ENCODE measurements at places on chromosomes 2 and 18.

GRCh38 chr2:119005051-119005450 lies 63.1 kb downstream of the MARCO start:
- no peak for DNase-seq

DNA sequence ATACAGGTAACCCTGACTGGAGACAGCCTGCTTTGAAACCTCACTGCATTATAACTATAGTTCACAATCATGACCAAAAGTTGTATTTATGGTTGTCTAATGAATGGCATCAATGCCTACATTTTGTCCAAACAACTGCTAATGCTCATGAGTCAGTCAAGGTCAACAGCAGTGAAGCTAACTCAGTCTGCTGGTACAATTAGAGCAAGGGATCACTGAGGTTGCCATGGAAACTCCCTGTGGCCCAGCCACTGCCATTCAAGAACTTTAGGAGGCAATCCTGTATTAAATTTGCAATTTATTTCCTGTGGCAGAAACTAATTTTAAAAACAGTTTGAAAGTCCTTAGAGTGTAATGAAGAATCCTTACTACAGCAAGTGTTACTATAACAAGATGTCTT lies 185.1 kb upstream of the SMAD7 start:
- DNase-seq = no peak

DNA sequence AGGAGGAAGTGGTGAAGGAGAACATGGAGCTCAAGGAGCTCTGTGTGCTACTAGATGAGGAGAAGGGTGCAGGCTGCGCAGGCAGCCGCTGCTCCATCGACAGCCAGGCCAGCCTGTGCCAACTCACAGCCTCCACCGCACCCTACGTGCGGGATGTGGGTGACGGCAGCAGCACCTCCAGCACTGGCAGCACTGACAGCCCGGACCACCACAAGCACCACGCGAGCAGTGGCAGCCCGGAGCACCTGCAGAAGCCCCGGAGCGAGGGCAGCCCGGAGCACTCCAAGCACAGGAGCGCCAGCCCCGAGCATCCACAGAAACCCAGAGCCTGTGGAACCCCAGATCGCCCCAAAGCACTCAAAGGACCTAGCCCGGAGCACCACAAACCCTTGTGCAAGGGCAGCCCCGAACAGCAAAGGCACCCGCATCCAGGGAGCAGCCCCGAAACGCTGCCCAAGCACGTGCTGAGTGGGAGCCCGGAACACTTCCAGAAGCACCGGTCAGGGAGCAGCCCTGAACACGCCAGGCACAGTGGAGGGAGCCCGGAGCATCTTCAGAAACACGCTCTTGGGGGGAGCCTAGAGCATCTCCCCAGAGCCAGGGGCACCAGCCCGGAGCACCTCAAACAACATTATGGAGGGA lies 9.0 kb downstream of the CCDC85A start:
- no peak for DNase-seq

- no peak for DNase-seq
These were observed 338.0 kb downstream of the NYAP2 start for GRCh38 chr2:225737556-225737955.

DNA sequence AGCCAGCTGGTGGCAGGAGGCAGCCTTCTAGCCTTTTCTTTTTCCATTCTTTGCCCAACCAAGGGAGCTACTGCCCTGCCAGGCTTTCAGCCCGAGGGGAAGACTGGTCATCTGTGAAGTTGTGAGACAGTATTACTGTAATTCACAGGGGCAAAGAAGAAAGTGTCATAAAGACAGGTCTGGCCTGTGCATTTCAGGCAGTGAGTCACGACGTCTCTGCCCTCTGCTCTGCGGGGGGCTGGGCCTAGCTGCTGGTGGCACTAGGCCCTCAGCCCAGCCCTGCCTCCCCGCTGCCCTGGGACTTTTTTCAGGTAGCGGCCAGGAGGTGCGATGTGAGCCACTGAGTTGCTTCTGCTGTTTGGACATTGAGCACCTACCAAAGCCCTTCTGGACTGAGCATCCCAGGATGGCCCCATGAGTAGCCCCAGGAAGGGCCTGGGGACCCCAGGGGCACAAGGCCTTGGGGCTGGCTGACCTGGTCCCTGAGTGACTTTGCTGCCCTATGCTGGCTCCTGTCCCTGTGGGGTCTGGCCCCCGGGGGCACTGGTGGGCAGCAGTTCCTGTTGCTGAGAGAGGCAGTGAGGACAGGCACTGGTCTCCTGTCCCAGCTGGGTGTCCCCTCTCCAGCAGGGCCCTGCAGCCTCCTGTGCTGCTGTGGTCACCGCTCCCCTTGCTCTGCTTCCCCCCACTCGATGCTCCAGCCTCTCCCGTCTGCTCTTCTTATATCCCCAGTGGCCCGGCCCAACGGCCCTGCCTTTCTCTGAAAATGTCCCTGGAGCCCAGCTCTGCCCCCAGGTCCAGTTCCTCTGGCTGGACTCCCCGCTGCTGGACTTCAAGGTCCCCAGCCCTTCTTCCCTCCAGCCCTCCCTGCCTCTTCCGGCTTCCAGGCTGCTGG lies 7.0 kb downstream of the INHBB start:
- no peak for DNase-seq

DNA sequence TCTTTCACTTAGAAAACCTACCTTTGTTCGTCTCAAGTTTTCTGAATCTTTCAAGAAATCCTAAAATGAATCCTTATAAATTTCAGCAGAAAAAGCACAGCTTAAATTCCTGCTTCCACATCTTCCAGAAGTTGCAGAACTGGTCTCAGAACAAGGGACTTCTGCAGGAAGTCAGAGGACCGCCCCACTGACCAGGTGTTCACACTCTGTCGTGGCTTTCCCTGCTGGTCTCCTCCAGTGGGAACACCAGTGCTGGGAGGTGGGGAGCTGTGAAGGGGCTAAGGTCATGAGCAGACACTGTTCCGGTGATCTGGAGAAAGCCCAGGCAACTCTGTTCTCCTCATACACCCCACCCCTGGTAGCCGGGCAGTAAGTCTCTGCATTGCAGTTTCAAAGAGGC lies 3.5 kb downstream of the FAM110C start:
- no peak for DNase-seq

- DNase-seq = no peak
These were observed 111.5 kb upstream of the COPS8 start for GRCh38 chr2:236974148-236974547.

- DNase-seq = no peak
These were observed 28.6 kb upstream of the IL1R2 start for GRCh38 chr2:101963198-101963597.

- no peak for DNase-seq
These were observed 143.5 kb downstream of the PKP4 start for GRCh38 chr2:158600155-158600802.

GRCh38 chr2:174145827-174146226 lies 102.5 kb downstream of the OLA1 start:
- DNase-seq = no peak

GRCh38 chr2:71341645-71342044 lies 10.1 kb downstream of the ZNF638 start:
- DNase-seq = no peak

DNA sequence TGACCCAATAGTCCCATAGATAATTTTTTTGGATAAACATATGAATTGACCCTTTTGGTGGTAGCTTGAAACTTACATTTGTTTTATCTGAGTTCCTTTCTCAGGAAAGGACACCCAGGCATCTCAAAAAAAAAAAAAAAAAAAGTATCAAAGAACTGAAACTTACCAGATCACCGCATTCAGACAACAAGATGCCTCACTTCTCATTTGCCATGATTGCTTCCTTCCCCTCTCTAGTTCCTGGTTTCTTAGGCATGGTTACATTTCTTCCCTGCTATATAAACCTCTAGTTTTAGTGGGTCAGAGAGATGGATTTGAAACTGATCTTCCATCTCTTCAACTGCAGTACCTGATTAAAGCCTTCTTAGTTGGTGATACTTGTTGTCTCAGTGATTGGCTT lies 240.1 kb downstream of the ACKR3 start:
- no peak for DNase-seq

DNA sequence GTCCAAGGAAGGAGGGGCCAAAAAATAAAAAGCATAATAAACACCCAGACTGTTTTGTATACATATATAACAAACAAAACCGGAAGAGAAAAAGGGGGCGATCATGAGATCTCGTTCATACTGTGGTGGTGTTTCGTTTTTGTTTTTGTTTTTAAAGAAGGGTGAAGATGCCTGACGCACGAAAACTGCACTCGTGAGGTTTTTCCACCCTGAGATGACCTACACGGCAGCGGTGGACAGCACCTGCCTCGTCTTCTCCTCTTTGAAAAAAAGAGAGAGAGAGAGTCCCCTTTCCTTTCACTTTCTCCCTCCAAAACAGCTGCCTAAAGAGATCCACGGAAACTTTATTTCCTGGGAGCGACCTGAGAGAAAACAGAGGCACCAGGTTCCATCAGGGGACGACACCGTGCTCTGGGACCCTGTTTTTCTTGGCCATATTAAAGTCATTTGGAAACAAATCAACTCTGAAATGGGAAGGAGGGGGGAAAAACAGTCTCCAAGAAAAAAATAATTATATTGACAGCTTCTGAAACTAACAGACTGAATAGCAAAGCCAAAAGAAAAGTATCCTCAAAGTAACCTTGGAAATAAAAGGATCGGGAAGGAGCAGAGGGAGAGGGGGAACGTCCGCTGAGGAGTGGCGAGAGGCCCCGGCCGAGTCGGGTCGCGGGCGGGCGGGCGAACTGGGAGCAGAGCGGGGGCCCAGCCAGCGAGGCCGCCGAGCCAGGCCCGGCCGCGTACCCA lies 3.5 kb downstream of the POU3F3 start:
- DNase-seq = no peak

DNA sequence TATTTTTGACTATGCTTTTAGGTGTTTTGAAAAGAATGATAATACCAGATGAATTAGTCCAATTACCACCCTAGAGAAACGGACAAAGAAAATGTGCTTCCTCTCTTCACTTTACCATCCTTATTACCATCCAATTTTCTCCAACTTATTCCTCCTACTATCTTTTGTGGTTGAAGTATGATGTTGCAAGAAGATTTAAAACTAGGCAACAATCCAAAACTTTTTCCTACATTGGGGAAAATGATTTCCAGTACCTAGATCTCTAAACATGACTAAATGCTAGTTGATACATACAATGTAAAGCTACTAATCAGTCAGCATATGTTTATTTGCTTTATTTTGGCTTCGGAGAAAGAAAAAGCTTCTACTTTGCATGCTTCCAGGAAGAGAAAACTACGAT lies 355.0 kb upstream of the LYPD1 start:
- no peak for DNase-seq

DNA sequence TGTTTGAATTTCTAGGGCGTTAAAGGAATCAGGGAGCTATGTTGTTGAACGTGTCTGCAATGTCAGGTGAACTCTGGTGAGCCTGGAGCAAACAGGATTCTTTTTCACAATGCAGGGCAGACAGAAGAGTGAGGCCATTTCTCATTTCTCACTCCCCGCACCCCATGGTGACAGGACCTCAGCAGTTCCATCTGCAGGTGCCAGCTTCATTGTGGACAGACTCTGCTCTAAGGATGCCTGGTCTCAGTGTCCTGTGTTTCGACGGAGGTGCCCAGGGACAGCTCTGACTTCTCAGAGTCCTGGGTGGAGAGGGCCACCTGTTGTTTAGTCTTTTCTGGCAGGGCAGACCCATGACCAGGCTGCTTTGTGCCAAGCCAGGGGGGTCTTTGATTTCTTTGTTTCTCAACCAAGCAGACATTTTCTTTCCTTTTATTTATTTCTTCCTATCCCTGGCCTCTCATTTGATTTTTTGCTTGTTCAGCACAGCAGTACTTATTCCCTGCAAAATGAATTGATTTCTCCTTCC lies 201.5 kb downstream of the RNF144A start:
- DNase-seq = no peak

DNA sequence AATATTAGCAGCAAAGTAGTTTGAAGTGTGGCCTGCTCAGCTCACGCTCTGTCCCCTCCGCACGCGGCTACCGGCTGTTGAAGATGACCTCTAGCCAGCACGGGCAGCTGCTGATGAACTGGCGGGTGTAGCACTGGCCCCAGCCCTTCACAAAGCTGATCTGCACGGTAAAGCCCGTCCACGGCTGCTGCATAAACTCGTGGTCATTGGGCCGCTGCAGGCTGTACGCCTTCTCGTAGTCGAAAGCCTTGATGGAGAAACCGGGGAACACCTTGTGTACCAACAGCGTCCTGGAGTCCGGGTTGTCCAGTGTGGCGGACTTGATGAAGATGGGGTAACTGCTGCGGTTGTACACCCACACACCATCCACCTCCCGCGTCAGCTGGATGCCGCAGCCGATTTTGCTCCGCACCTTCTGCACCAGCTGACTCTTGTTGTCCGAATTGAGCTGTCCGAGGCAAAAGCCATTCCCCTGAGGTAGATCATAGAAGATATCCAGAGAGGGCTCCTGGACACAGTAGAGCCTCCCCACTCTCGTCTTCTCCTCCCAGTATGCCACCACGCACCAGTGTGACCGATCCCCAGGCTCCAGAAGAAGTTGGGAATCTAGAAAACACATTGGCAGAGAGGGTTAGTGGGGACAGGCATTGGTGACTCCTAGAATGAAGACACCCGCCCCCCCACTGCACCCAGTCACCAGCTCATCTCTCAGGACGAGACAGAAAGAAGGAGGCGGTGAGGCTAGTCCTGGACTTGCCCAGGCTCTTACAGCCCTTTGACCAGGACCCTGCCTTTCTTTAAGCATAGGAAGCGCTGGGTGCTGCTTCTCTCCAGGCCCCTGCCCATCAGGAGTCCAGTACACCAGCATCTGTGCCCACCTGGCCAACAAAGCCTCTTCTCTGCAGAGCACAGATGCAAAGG lies 29.2 kb downstream of the SMAD7 start:
- no peak for DNase-seq

DNA sequence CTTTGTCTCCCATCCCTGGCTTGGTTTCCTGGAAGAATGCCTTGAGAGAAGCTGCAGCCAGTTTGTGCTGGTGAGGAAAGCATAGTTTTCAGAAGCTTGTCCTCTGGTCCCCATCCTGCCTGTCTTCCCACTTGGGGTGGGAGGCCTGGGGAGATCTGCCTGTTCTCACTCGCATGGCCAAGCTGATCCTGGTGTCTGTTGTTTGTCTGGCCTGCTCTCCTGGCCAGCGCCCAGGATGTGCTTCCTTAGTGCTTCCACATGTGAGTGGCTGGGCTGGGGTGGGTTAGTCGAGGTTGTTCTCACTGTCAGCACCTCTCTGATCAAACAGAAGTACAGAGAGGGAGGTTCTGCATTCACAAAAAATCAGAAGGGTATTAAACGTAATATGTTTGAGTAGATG lies 49.5 kb downstream of the PTPRM start:
- no peak for DNase-seq

DNA sequence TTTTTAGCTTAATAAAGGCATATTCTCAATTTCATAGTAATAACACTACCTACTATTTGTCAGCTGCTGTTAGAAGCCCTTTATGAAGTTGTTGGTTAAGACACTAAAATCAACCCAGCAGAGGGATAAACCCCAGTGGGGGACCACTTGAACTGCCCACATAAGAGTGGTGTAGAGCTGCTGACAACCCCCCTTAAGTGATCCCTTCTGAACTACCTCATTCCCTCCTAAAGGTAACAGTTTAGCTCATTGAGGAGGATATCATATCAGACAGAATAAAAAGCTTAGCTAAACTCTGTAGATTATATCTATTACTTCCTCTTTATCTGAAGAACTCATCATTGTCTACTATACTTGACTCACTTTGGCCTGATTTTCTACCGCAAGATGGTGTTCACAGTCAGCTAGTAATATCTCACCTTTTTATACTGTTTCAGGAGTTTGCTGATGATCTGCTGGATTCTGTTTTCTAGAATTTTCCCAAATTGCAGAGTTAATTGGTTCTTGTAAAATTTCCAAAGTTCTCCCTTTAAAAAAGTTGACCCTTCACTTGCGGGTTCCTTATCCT lies 16.2 kb downstream of the GALM start:
- DNase-seq = no peak

Data from NCI-H2171 treated with DMSO at 0.1 percent for 48 hours (cell line).